ENCODE measurements at places on chromosomes 3 and 15. TPM values are rescaled to one million over a fixed set of nuclear protein-coding genes. Genes with fewer than 3 reads are reported as not detected.
A peak's percentile ranks its signal among the peaks of the same experiment; 100 is the strongest.

The TMEM212 gene
- not detected for total RNA-seq

DNA sequence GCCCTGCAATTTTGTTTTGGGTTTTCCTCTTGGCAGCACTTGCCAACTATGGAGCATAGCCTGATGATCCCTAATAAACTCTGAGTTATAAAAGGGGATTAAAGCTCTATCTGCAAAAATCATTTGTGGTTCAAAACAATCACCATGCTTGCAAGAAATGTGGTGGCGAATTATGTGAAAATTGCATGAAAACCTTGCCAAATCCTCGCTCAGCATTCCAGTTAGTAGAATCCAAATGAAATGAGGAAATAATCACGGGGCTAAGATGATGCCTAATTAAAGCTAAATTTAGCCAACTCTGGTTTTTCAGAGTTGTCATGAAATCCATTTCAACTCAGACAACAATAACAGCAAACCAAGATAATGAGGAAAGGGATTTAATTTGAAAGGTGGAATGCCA lies 73.0 kb upstream of the PROK2 start:
- no peak for DNase-seq

GRCh38 chr3:57968501-57968900 lies 39.7 kb upstream of the FLNB start:
- DNase-seq, result no peak

- no peak for DNase-seq
Measured at GRCh38 chr15:27234593-27234992, 263.6 kb downstream of the GABRG3 start.

DNA sequence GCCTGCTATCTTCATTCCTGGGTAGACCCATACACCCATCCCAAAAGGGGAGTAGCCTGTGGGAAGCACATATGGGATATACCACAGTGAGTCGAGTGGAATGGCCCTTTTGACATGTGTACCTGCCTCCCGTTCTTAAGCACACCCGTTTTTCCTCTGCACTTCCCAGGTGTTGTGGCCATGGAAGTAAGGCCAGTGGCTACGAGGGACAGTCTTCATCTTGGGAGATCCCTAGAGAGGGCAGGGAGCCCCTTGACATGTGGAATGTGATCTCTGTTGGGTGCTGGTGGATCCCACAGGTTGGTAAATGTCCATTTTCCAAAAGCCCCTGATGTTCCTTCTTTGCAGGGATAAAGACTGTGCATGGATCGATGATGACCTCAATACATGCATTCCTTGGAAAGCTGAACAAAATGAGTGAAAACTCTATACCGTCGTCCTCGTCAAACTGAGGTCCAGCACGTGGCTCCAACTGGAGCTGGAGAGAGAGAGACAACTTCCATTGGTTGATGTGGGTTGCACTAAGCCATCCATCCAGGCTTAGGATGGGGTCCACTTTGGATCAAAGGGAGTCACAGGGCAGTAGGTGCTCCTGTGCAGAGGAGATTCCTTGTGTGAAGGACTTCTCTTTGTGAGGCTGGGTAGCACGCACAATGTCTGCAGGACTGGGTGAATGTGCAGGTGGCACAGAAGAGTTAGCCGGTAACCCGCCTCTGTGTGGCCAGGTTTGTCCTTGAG lies 136.8 kb downstream of the SNRPN start:
- DNase-seq, result no peak

GRCh38 chr3:184259878-184260723 lies 1.3 kb downstream of the CAMK2N2 start:
- DNase-seq, result peak; percentile 23

The GRIP2 gene
- not detected for total RNA-seq

GRCh38 chr3:126749547-126749875 lies 45.5 kb downstream of the CHCHD6 start:
- DNase-seq, result no peak

DNA sequence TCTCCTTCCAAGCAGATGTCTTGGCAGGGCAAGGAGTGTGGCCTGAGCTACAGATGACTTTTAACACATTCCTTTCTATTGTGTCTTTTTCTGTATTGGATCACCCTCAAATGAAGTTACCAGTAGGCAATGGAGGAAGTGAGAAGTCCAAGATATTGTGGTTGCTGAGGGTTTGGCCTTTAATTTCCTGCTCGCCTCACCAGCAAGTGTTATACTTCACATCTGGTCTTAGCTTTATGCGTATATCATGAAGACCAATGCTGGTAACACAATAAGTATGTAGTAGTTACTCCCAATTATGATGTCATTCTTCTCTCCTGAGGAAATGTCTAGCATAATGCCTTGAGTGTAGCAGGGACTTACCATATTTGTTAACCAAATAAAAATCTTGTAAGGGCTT lies 179.9 kb downstream of the ZIC1 start:
- DNase-seq, result no peak

DNA sequence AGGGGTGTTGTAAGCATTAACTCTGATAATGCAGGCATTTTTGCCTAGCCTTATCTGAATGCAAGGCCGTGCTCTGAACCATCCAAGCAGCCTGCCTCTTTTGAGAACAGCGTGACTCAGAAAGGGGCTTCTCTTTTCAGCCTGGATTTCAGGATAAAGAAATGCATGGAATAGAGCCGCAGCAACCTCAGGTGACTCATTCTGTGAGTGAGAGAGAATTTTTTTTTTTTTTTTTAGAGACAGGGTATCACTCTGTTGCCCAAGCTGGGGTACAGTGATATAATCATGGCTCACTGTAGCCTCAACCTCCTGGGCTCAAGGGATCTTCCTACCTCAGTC lies 20.6 kb upstream of the PDE8A start:
- no peak for DNase-seq

GRCh38 chr3:146974001-146974400 lies 368.9 kb upstream of the PLSCR5 start:
- no peak for DNase-seq

The PLSCR5 gene
- total RNA-seq, result not detected

DNA sequence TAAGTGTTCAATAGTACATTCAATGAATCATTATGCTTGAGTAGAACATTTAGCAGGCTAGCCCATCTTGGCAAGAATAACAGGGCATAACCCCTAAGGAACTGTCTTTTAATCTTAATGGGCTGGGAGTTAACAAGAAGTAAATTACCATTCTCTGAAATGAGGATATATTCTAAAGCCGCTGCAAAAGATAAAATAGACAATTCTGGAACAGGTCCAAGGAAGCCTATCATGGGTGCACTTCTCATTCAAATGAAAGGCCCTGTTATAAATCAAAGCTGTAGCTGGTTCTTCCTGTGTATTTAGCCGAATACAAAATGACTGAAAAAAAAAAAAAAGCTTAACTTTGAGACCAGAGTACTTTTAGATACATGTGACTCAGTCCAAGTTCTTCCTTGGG lies 15.6 kb downstream of the MTHFS start:
- no peak for DNase-seq

- no peak for DNase-seq
Measured at GRCh38 chr3:100465892-100466777, 26.3 kb upstream of the TMEM45A start.

The EPHB1 gene
- total RNA-seq, result 0.71 TPM

- peak; percentile 85 for DNase-seq
Measured at GRCh38 chr3:42772670-42773408, at the start of gene CCDC13. TSS of gene CCDC13 (minus strand) at chr3:42773253. CDS start at chr3:42758345, 14,908 bp downstream.

- DNase-seq, result no peak
Measured at GRCh38 chr3:194087995-194088855, 47.7 kb upstream of the HES1 start.

- no peak for DNase-seq
Measured at GRCh38 chr15:88126695-88127431, 129.7 kb downstream of the NTRK3 start.

The TIPIN gene
- 42.4 TPM for total RNA-seq

The CFAP20DC gene
- total RNA-seq, result 1.6 TPM

The GHSR gene
- not detected for total RNA-seq

- no peak for DNase-seq
Measured at GRCh38 chr15:28786521-28786920, 61.9 kb downstream of the GOLGA6L7 start.

DNA sequence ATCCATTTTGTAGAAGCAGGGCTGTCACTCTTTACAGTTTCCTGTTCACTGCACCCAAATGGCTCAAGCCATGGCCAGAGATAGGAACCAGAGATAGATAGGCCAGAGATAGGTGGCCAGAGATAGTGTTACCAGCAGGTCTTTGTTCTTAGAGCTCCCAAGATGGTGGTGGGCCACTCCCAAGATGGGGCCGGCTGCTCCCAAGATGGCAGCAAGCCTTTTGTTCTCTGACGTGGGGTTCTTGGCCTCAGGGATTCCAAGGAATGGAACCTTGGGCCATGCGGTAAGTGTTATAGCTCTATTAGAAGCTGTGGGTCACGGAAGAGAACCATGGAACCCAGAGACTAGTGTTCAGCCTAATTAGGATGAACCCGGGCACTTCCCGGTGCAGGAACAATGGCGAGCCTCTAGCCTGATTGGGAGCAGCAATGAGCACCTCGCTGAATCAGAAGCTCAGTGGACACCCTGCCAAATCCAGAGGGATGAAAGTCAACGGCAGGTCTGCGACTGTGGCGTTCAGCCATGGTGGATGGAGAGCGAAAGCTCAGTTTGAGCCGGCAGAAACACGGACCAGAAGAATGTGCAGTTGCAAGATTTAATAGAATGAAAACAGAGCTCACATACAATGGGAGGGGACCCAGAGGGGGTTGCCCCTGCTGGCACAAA lies 45.0 kb upstream of the CD96 start:
- DNase-seq, result no peak

The FAM81A gene
- total RNA-seq, result 0.69 TPM

DNA sequence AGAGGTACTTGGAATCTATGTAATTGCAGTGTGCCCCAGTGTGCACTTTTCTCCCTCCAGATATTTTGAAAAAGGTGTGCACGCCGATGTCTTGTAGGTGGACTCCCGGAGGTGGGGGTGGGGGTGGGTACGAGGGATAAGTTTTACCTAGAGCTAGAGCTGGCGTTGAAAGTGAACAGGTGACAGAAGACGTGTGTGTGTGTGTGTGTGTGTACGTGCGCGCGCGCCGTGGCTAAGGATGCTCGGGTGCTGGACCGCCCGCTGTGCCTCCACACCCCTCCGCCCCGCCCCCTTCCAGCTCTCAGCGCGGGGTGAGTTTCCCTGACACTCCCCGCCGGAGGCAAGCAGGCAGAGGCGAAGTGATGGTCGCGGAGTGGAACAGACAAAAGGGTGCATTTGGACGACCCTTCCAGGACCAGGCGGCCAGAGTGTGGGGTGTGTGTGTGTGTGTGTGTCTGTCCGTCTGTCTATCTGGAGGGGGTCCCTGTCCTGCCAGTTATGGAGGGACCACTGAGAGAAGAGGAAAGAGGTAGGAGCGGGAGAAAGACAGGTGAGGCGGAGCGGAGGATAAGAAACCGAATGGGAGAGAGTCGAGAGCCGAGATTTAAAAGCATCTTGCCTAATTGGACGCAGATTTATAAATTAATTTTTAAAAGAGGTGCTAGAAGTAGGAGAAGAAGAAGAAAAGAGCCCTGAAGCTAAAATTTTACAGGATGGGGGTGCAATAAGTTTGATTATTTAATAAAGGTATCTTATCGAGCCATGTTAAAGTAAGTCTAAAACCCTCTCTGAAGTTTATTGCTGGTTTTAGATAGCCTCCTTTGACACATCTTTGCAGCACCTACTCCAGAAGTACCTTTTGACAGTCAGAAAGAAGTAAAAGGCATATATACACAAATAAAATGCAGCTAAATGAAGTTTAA lies 335.8 kb upstream of the THRB start:
- DNase-seq, result no peak

The RARRES1 gene
- total RNA-seq, result 0.21 TPM

The PRSS50 gene
- not detected for total RNA-seq

DNA sequence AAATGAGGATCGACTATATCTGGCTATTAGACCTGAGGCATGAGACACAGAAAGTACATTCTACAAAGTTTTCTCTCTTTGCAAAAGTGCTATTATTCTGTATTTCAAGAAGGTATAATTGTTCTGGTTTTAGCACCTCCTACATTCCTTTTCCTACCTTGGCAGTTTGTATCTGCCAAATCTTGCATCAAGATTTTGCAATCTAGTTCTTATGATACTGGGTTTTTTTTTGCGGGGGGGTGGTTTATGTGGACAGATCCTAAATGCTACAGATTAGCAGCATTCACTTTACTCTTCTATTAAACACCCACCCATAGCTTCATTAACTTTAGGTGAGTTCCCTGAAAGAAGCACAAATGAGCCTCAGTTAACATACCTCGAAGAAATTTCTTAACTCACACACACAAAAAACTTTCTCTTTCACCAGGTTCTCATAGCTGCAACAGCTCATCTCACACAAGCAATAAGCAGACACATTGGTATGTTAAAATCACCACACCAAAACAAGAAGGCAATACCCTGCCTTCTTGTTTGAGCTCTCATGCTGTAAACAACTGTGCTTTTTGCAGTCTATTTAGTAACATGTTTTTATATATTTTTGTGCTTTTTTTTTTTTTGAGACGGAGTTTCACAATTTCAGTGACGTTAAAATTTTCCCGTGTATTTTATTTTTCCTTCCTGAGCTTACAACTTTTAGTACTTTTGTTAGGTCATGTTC lies 73.0 kb upstream of the VGLL4 start:
- no peak for DNase-seq

The CPA3 gene
- total RNA-seq, result not detected

DNA sequence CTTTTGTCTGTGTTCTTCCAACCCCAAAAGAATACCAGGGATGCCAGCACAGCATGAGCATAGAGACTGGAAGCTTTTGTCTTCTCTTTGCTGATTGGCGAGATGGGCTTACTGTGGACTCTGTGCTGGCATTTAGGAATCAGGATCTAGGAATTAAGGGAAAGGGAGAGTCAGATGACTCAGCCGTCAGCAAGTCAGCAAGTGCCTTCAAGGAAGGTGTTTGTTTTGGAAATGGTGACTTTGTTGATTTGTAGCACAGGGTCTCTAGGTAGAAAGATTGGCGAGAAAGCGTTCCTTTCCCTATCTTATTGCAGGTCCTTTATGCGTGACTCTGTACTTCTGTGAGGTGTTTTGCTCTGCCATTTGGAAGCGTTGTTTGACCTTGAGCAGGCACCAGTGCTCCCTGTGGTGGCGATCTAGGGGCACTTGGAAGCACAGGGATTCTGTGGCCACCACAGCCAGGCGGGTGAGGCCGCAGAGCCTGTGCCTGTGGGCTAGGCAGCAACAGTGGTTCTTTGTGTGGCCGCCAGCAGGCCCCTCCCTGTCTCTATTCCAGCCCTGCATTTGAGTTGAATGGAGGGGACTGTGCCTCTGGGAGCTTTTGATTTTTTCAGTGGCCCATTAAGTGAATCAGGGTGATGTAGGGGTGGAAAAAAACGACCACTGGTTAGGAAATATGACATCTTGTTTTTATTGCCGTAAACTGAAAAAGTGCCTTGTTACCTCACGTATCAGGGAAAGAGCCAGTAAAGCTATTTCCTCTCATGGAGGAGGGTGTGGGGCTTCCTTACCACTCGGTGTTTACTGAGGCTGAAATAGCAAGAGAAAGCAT lies 19.0 kb downstream of the FAN1 start:
- DNase-seq, result no peak

The LRTM1 gene
- not detected for total RNA-seq

Measured in activated T-helper 2 cell treated with anti-CD3 and anti-CD28 coated beads, Interferon-gamma antibody, Interleukin-2, Interleukin-4, amounts not matched to agents 10 μg/mL and 5 μg/mL and 100 μg/mL, durations not matched to agents 14 hours and 24 hours and 36 hours (primary cell).